ENCODE measurements at places on chromosomes 4 and X. TPM values are rescaled to one million over a fixed set of nuclear protein-coding genes. Genes with fewer than 3 reads are reported as not detected.

DNA sequence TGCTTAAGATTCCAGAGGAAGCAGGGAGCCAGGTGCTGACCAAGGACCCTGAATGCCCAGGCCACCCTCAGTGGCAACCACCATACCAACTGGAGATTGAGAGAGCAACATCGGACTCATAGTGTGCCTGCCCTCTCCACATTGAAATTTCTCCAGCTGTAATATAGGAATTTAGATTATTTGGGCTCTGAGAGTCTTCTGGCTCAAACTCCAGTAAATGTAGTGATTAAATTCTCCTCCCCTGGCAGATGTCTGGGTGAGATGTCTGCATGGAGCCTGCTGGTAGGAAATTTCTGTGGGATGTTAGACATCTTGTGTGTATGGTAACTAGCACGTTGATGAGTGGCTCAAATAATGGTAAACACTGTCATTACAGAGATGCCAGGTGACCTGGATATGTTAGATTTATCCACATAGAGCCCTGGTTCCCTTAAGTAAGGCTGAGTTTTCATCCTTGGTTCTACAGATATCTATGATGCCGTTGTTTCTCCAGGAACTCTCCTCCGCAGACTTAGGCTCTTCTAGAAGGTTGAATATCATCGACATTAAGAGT is 70.6 kb downstream of the CLNK start:
- no peak for DNase-seq

DNA sequence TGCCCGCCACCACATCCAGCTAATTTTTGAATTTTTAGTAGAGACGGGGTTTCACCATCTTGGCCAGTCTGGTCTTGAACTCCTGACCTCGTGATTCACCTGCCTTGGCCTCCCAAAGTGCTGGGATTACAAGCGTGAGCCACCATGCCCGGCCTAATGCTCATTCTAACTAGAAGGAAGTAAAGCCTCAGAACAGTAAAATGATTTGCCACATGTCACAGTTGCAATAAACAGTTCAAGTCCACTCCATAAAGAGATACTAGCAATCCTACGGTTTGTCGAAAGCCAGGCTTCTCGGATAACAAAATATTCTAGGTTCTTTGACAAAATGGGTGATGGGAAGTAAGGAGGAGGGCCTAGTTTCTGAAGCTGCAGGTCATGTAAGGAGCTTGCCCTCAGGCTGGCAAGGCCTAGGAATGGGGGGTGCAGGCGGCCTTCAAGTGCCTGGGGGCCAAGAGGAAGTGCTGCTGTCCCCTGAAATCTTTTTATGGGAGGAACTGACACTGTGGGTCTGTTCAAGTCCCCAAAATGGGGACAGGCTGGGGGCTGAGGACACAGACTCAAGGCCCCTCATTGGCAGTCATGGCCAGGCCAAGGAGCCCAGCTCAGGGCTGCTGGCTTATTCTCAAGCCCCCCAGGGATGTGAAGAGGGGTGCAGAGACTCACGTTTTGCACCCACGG is 31.8 kb upstream of the ACSL1 start:
- no peak for DNase-seq

- no peak for DNase-seq
Measured at GRCh38 chr4:148025981-148026380, 294.1 kb downstream of the ARHGAP10 start.

DNA sequence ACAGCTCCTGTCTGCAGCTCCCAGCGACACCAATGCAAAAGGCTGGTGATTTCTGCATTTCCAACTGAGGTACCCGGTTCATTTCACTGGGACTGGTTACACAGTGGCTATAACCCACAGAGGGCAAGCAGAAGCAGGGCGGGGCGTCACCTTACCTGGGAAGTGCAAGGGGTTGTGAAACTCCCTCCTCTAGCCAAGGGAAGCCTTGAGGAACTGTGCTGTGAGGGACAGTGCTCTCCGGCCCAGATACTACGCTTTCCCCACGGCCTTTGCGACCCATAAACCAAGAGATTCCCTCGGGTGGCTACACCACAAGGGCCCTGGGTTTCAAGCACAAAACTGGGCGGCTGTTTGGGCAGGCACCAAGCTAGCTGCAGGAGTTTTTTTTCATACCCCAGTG is 218.9 kb downstream of the PPP3CA start:
- DNase-seq: no peak

- no peak for DNase-seq
Measured at GRCh38 chrX:24268786-24269185, 45.1 kb downstream of the SUPT20HL2 start.

MAEA gene
- 58.7 TPM for total RNA-seq

TBX22 gene
- total RNA-seq: not detected

RHOH gene
- total RNA-seq: 1.4 TPM

RAB39B gene
- 0.34 TPM for total RNA-seq

All from suprapubic skin (tissue), 4 donors.